GM23248 (cell line): ENCODE measurements at places on chromosomes 1 and 21. TPM values are rescaled to one million over a fixed set of nuclear protein-coding genes. Genes with fewer than 3 reads are reported as not detected.
A peak's percentile ranks its signal among the peaks of the same experiment; 100 is the strongest.

DNA sequence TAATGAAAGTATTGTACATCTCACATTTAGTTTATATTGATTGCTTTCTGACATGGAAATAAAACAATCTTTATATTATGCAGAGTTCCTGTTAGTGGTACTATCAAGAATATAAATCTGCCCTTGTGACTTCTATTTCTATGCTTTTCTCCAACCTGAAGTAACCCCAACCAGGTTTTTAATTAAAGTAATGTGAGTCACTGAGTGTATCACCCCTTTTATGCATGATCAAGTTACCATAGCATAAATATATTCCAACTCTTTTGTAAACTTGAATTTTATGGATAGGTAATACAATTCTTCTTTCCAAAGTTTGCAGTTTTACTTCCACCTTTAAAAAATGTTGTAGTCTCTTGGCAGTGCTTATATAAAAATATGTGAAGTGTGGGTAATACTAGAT, 532.3 kb downstream of the USP25 start:
- H3K27me3 ChIP-seq, result no peaks in the 10 kb centered on the region
- H3K27ac ChIP-seq, result no peak overlapping the region
- no peaks in the 10 kb centered on the region for H3K36me3 ChIP-seq

DNA sequence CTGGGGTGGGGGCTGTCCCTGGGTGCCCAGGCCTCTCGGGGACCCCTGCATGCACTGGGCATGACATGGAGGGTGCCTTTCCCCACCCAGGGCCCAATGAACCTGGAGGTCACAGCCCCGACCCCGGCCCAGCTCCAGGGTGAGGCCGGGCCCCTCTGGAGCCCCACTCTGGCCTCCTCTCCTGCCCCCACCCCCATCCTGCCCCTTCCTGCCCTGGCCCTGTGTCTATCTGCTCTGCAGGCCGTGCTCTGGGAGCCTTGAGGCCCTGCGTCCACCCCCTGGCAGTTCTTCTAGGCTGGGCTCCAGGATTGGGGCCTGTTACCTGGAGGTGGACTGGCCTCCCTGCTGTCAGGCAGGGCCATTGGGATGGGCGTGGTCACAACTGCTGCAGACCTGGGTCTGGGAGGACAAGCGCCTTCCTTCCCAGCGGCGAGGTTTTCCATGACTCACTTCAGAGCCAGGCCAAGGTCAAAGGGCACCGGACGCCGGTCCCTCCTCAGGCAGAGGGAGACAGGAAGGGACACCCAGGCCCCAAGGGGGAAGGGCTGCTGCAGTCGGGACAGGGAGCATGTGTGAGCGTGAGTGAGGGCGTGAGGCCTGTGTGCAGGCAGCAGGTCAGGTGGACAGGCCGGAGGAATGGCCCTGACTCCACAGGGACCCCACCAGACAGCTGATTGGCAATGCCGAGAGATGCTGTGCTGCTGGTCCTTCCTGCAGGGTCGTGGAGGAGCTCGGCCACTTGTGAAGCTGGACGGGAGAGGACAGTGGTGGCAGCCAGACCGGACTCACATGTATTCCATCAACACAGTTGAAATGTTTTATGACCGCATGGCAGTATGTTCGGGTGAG, 31.1 kb upstream of the POFUT2 start:
- H3K27ac ChIP-seq, result no peak overlapping the region
- no peak overlapping the region for H3K4me3 ChIP-seq
- no peak for DNase-seq
- H3K36me3 ChIP-seq, result no peaks in the 10 kb centered on the region
- peaks cover 21% of the 10 kb centered on the region for H3K4me1 ChIP-seq

The MRAP gene
- total RNA-seq, result not detected in 2 replicates

DNA sequence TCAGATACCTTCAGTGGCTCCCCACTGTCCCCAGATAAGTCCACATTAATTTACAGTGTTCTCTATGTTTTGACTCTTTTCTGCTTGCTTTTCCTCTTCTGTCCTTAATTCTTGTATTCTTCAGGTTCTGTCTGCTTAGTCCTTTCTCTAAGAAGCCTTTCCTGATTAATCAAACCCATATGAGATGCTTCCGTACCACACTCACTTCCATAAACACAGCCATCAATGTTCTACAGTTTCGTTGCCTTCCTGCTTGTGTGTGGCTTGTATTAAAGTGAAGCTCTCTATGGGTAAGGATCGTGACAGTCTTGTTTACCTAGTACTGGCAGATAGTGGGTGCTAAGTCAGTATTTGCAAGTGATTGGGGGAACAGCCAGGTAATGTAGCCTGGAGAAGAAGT, 75.9 kb downstream of the PRDM2 start:
- H3K36me3 ChIP-seq, result peaks cover 27% of the 10 kb centered on the region; the same call in 1 of the 2 replicates
- no peaks in the 10 kb centered on the region for H3K27me3 ChIP-seq
- H3K4me3 ChIP-seq, result 0 out of 2 replicates have a peak overlapping the region, but pooled peaks have one; percentile 8
- peak overlapping the region; percentile 52 for H3K27ac ChIP-seq
- H3K4me1 ChIP-seq, result peaks cover 31% of the 10 kb centered on the region

DNA sequence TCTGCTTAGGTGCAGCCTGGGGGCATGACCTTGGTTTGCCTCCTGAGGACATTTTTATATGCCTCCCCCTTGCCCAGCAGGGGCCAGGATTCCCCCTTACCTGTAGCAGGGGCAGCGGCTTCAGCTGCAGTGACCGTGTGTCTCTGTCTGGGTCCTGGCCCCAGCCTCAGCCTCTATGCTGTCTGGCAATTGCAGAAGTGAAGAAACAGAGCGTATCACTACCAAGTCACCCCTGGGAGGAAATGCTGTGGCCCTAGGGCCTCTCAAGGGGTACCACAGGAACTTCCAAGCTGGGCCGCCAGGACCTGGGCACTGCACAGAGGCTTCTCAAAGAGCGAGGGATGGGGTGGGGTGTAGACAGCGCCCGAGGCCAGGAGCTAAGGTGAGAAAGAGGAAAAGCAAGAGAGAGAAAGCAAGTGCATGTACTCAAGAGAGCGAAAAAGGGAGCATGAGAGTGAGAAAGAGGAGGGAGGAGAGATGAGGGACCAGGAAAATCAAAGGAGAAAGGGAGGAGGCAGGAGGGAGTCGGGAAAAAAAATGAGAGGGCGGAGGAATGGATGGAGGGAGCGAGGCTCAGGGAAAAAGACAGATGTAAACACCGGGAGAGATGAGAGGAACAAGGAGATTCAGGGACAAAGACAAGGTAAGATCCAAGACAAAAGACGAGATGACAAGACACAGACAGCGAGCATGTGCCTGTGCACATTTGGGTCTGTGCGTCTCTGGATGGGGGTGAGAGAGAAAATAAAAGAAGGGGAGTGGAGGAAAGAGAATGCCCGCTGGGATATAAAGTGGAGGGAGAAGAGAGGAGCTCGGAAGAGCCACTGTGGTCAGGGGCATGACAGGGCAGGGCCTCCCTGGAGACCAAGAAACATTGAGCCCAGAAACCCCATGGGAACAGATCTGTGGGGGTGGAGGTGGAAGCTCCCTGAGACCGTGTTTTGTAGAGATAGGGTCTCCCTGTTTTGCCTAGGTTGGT, at the start of gene PTAFR:
PTAFR (minus strand) TSS at position 199 of the 979 bp plus-strand sequence. CDS start 25,669 bp downstream, outside the sequence.
- no peaks in the 10 kb centered on the region for H3K36me3 ChIP-seq
- H3K27ac ChIP-seq, result no peak within 1 kb of the TSS
- H3K4me1 ChIP-seq, result no peaks in the 10 kb centered on the region
- no peak within 1 kb of the TSS for H3K4me3 ChIP-seq
- no peaks in the 10 kb centered on the region for H3K27me3 ChIP-seq

- H3K27ac ChIP-seq, result no peak overlapping the region
- H3K4me1 ChIP-seq, result no peaks in the 10 kb centered on the region
- H3K27me3 ChIP-seq, result no peaks in the 10 kb centered on the region
- no peaks in the 10 kb centered on the region; the same call in 1 of the 2 replicates for H3K36me3 ChIP-seq
- DNase-seq, result no peak
- H3K4me3 ChIP-seq, result no peak overlapping the region
These were observed 62.1 kb downstream of the DOP1B start for GRCh38 chr21:36218691-36219090.

DNA sequence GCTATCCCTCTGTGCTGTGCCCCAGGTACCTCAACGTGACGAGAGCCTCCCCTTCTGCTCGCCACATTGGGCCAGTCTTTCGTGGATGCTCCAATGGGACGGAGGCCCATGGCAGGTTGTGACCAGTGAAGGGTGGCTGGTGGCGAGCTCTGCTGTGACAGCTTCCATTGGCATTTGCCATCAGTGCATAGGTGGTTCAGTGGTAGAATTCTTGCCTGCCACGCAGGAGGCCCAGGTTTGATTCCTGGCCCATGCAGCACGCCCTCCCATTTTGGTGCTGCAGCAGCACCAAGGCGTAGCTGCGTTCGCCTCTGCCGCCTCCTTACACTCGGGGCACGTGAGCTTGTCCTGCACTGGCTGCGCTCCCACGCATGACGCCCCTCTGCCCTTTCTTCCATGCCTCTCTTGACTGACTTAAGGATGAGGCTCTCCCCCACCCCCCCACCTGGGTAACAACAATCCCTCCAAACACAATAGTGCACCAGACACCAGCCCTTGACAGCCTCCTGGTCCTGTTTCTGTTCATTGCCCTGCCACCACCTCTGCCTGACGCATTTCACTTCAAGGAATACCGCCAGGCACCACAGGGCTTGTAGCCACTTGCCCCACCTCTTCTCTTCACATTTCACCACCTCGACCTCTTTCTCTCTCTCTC, 24.7 kb upstream of the FCGR2A start:
- peaks cover 10% of the 10 kb centered on the region; the same call in 1 of the 2 replicates for H3K27me3 ChIP-seq
- H3K4me1 ChIP-seq, result no peaks in the 10 kb centered on the region
- no peak overlapping the region for H3K27ac ChIP-seq
- no peak overlapping the region for H3K4me3 ChIP-seq

DNA sequence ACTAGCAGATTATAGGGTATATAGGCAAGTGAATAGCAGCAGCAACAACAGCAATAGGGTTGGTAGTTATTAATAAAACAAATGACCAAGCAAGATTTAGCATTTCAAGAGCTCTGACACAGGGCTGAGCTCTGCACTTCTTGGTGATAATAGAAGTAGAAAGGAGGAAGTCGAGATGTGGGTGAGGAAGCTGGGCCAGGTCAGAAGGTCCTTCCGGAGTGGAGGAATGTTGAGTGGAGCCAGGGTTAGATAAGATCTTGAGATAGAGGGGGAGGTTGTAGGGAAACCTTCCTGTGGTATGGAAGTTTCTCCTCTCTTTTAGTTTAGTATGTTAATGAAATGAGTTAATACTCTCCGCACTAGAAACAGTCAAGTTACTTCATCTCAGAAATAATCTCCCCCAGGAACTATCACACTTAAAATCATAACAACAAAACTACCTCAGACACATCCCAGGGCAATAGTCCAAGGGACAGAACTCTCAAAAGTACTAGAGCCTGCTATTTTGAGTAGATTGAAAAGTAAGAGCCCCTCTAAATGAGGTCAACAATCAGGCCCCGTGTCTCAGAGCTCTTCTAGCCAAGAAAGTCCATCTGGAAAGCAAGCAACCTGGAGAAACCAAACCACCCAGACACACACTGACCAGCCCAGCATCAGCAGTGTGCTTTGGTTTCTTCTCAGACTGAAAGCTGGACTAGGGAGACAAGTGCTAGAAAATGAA, 45.4 kb upstream of the ATP1B1 start:
- no peaks in the 10 kb centered on the region; the same call in 1 of the 2 replicates for H3K27me3 ChIP-seq
- no peaks in the 10 kb centered on the region for H3K36me3 ChIP-seq
- H3K4me1 ChIP-seq, result no peaks in the 10 kb centered on the region
- no peak overlapping the region for H3K4me3 ChIP-seq
- no peak overlapping the region for H3K27ac ChIP-seq
- no peak for DNase-seq

DNA sequence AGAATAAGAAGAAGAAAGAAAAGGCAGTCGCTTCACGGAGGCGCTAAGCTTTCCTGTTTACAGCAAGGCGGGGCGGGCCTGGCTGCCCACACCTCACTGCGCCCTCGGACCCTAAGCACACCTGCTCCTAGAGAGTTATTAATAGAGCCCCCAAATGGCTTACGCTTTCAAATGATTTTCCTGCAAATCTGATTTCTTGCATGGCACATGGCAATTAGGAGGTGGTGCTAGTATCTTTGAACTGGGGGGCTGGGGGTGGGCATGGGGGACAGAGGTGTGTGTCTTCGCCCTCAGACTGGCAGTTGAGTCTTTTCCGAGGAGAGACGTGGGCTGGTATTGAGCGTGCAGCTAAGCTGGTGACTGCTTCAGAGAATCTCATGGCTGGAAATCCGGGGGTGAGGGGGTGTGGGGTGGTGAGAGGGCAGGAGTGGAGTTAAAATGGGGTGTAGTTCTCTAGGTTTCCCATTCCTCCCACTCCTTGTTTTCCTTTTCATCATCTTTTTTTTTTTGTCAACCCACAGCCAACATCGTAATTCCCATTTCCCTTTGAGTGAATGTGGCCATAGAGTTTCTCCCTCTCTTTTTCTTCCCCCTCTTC, 1.3 kb downstream of the S1PR1 start:
- H3K4me1 ChIP-seq, result peaks cover 6% of the 10 kb centered on the region; the same call in 1 of the 2 replicates
- H3K4me3 ChIP-seq, result peak overlapping the region; percentile 88
- DNase-seq, result peak; percentile 50
- peaks cover 12% of the 10 kb centered on the region for H3K36me3 ChIP-seq
- peak overlapping the region; percentile 54 for H3K27ac ChIP-seq
- H3K27me3 ChIP-seq, result no peaks in the 10 kb centered on the region

The HMGB4 gene
- total RNA-seq, result not detected in 2 replicates

DNA sequence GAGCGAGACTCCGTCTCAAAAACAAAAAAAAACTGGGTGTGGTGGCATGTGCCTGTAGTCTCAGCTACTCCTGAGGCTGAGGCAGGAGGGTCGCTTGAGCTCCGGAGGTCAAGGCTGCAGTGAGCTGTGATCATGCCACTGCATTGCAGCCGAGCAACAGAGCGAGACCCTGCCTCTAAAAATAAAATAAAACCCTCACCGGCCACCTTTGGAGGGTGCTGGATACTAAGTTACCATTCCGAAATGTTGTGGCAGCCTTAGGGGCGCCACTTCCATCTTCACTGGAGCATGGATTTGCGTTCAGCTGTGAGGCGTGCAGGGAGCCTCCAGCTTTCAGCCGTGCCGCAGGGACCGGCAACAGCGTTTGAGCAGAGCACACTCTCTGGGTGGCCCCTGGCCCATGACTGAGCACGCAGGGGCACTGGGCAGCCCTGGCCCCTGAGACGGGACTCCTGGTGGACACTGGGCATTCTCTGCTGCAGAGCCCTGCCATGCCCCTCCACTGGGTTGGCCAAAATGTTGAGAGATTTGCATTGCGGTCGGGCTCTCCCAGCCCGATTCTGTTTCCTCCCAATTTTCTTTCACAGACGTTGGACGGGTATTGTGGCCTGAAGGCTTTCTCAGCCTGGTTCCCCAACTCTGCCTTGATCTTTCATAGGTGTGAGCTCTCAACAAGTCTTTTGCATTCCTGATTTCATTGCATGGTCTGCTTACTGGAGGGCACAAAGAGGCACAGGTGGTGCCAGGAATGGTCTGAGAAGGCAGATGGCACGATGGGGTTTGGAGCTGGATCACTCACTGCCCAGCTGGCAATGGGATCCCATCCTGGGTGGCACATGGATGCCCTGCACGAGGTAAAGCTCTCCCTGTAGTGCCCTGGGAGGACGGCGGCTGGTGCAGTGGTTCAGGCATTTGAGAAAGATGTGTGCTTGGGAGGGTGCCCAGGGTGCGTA, 5.8 kb upstream of the CFAP74 start:
- H3K4me3 ChIP-seq, result no peak overlapping the region
- DNase-seq, result no peak
- no peak overlapping the region for H3K27ac ChIP-seq
- no peaks in the 10 kb centered on the region for H3K36me3 ChIP-seq

DNA sequence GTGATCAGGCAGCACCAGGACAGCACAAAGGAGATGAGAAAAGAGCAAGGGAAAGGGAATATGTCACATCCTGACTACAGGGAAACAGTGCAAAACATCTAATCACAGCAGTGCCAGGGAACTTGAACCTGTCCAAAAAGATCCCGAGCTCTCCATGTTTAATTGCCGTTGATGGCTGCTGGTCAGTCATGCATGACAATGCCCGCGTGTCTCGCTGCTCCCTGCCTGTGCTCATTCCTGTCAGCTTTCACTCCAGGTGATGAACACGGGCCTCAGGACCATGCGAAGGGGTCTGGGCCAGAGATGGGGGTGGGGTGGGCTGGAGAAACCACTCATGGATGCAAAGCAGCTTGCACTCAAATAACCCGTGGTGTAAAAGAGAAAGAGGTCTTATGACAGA, 287.0 kb downstream of the GPATCH2 start:
- no peak for DNase-seq
- H3K27ac ChIP-seq, result no peak overlapping the region
- H3K4me3 ChIP-seq, result no peak overlapping the region
- H3K4me1 ChIP-seq, result no peaks in the 10 kb centered on the region
